Stimulated activated CD8-positive, alpha-beta memory T cell treated with anti-CD3 and anti-CD28 coated beads, Interleukin-7, amount 100 ng/mL, for 4 hours (primary cell): ENCODE measurements at places on chromosomes 4 and X.

DNA sequence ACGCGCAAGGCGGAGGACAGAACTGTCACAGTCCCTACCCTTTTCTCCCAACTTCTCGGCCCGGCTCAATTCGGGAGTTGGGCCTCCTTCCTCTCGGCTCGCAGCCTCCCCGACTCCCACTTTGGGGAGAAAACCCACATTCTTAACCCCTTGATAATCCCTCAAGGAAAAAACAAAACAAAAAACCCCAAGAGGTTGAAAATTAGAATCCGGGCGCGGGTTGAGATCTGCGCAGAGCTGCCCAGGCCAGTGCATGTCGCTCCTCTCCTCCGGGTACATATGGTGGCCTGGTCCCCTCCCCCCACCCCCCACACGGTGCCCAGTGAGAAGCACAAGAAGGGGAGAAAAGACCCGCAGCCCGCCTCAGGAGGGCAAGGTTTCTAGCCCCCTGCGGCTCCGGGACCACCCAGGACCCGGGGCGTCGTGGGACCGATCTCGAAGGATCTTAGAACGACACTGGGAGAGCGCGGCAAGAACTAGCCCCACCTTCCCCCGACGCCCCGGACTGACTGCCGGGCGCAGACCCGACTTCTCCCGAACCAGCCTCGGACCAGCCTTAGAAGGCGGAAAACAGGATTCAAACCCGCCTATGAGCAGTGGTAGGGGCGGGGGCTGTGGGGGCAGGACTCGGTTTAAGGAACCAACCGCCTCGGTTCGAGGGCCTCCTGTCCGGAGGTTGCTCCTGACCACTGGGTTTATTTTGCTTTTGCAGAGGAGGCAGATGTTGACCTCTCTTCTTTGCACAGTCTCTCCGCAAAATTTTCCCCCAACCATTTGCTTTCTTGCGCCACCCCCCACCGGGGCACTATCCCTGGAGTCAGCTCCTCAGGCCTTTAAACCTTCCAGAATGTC is 2.5 kb upstream of the PDGFRA start:
- DNase-seq = no peak

- no peak for DNase-seq
Measured at GRCh38 chrX:10165580-10166247, 8.9 kb downstream of the CLCN4 start.

DNA sequence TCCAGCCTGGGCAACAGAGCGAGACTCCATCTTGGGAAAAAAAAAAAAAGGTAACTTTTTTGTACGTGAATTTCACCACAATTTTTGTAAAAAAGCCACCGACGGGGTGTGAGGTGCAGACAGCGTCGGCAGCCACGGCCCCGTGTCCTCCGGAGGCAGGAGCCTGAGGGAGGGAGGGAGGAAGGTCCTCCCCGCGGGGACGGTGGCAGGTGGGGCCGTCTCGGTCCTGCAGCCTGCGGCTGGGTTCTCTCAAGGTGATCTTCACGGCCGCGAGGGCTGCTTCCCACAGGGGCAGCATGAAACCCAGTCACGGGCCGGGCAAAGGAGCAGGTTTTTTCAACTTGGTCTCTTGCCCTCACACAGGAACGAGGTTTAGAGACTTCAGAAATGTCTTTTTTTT is 14.0 kb downstream of the PLCXD1 start:
- no peak for DNase-seq

DNA sequence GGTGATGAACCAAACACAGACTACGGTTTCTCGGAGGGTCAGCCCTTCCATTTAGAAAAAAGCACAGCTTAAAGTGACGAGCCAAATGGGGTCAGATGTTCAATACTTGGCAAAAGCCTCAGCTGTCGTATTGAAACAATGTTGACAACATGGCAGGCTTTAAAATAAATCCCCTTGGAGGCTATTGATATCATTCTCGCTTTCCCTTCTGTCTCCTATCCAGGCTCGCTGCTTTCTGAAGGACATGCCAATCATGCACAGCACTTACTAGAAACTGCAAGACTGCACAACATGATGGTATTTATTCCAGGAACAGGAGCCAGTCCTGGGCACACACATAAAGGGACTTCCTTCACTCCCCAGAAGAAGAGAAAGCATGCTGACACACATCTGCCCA is 137.9 kb downstream of the SLC7A11 start:
- DNase-seq = no peak
